Mesothelial cell of epicardium (in vitro differentiated cells): ENCODE measurements at places on chromosomes 6 and 20.

DNA sequence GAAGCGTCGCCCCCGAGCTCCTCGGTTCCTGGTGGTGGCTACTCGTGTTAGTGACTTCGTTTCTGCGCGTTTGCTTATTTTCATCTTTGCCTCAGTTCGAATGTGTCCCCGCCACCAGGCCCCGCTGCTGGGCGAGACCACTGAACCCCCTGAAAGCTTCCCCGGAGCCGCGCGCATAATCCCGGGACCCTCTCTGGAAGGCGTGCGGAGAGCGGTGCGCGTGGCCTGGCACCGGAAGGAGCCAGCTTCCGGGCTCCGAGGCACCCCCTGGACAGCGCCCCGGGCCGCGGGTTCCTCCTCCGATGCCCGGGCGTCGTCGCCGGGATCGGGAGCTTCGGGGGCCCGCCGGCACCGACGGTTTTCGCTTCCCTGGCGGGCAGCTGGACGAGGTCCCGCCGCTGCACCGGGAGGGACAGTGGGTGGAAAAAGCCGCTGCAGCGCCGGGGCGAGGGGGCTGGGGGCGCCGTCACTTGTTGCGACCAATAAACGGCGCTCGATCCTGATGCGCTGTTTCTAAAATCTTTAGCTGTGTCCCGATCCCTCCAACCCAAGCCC lies 643 bp upstream of the SLC35D3 start:
- peak; percentile 51 for DNase-seq

- DNase-seq: peak; percentile 14
Measured at GRCh38 chr6:170137911-170138910, 152.7 kb downstream of the DLL1 start.

DNA sequence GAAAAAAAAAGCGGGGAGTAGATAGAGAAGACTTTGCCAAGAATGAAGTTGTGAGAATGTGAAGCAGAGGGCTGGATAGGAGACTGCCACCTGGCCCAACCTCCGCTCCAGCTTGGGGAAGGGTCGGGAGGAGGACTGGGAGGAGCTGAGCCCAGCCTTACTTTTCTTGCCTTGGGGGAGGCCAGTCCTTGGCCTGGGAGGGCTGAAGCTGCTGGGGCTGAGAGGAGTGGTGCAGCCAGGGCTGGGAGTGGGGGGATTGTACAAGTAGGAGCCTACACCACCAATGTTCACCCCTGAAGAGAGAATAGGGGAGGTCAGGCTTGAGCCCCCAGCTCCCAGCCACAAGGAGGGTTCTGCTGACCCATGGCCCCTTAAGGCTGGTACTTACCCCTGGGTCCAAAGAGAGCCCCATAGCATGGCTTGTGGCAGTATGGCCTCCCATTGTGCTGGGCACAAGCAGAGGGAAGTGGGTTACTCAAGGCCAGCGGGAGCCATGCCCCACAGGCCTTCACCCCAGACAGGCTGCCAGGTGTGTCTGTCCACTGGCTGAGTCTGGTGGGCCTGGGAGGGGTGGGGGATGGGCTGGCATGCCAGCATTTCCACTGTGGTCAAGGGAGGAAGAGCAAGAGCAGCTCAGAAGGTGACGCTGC lies 1.1 kb downstream of the CRIP3 start:
- DNase-seq: no peak

- DNase-seq: no peak
Measured at GRCh38 chr6:43679057-43679456, 8.5 kb downstream of the MRPS18A start.

- no peak for DNase-seq
Measured at GRCh38 chr6:138038142-138038870, 68.9 kb downstream of the PERP start.

DNA sequence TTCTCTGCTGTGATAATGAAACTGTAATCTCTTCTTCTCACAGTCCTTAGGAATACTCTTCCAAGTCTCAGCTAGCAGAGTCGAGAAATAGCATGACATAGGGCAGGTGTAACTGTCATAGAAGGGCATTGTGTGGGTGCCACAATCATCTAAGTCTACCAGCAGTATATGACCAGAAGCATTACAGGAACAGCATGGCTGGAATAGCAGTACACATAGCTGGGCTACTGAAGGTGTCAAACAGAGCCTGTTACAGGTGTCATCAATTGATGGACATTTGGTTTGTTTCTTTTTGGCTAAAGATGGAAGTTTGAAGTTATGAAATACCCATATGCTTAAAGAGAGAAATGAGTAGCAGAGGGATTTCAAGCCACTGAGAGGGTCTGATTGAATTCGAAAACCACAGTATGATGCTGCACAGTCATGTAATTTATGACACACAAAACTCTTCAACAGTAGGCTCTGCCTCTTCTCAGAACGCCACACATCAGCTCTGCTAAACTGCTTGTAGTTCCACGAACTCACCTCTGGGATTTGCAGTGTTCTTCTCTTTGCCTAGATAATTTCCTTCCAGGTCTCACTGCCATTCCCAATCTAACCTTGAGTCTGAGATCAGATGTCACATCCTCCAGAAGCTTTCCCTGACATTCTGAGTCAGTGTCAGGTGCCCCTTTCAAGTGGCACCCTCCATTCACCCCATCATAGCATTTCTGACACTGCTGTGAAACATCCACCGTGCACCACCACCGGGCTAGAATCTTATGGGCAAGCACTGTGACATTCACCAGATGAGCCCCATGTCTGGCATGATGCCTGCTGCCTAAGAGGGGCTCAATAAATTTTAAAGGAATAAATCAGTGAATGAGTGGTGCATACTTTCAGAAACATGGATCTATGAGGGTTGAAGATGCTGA lies 151.0 kb downstream of the ADAT2 start:
- no peak for DNase-seq

DNA sequence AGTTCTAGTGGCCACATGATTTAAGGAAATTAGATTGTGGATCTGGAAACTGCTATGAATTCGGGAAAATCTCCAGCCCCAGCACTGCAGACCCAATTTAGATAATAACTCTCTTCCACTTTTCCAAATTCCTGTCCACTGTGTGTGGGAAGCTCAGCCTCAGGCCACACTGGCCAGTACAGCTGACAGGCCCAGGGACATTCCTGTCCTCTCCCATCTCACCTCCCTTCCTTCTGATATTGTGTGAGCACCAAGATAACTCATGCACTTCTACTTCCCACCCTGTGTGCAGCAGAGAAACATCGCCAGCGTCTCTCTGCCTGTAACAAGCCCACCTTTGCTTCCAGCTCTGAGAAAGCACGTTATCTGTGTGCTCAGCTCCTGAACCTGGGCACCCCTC lies 145.1 kb upstream of the RREB1 start:
- no peak for DNase-seq

DNA sequence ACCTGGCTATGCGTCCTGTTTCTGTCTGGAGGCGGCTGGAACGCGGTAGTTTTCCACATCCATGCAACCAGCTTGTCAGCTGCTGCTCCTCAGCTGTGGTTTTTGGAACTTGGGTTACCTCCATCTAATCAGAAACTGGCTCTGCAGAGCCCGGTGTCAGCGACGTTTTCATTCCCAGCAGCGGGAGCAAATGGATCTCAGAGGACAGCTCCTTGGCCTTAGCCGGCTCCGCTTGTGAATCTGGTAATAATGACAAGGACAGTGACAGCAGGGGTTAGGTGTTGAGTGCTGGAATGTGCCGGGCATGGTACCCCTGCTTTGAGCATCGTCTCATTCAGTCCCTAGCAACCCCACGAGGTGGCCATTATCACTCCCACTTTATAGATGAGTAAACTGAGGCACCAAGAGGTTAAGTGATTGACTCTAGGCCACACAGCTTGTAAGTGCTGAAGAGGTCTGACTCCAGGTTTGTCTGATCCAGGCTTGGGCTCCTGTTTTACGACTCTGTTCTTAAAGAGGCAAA lies 1.3 kb downstream of the SLCO4A1 start:
- no peak for DNase-seq

DNA sequence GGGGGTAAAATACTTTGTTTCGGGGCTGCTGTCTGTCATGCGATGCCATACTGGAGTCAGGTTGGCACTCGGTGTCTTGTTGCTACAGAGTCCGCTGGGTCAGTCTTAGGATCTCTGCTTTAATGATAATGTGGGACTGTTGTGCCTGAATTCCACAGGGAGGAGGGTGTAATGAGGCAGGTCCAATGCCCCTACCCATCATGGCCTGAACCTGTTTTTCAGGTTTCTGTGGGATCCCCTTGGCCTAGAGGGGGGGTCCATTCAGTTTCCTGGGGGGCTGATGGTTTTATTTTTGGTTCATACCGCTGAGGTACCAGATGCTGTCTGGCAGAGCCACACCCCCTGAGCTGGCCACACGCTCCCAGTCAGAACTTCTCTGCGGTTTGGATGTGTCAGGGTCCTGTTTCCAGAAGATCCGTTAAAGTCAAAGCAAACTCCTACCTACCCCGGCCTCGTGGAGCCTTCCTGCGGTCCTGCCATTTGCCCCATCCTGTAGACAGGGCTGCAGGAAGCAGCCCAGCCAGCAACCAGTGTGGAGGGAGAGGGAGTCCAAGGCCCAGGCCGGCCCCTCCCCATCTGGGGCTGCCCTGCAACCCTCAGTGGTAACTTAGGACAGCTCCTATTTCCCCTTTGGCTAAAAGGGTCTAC lies 69.7 kb downstream of the TCP11 start:
- DNase-seq: no peak
